Stimulated activated naive CD8-positive, alpha-beta T cell treated with anti-CD3 and anti-CD28 coated beads, Interleukin-15, amount 100 ng/mL, for 72 hours (primary cell): ENCODE measurements at places on chromosomes 5 and 9.

GRCh38 chr9:75644649-75645048 lies 245.8 kb upstream of the PCSK5 start:
- DNase-seq = no peak

- DNase-seq = no peak
Measured at GRCh38 chr5:85017261-85017660, 632.6 kb upstream of the EDIL3 start.

GRCh38 chr9:101708855-101709254 lies 29.6 kb downstream of the GRIN3A start:
- no peak for DNase-seq

DNA sequence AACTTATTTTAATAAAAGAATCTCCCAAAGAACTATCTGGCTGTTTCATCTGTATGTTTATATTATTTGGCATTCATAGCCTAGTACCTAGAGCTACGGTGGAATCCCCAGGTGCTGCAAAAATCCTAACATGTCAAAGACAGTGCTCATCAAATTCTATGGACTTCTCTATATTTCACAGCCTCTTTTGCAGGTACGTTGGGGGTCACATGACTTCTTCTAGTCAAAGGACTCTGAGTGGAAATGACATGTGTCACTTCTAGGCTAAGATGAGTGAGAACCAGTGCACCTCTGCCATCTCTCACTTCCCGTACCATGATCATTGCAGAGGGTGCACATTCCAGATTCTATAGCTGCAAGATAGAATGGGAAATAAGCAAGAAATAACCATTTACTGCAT lies 72.5 kb upstream of the PTGER4 start:
- no peak for DNase-seq

DNA sequence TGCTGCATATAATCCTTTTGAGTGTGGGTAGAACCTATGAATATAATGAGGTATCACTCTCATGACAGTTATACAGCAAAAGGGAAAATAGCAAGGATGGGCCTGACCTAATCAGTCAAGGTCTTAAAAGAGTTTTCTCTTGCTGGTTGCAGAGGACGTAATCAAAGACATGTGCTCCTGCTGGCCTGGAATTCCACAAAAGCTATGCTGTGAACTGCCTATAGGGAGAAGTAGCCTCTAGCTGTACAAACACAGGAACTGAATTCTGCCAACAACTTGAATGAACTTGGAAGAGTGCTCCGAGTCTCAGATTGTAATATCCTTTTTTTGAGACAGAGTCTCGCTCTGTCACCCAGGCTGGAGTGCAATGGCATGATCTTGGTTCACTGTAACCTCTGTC lies 195.6 kb downstream of the PLK2 start:
- no peak for DNase-seq

GRCh38 chr9:107875571-107875980 lies 386.0 kb upstream of the KLF4 start:
- DNase-seq = no peak

GRCh38 chr5:14440582-14441431 lies 140.8 kb upstream of the OTULINL start:
- no peak for DNase-seq

DNA sequence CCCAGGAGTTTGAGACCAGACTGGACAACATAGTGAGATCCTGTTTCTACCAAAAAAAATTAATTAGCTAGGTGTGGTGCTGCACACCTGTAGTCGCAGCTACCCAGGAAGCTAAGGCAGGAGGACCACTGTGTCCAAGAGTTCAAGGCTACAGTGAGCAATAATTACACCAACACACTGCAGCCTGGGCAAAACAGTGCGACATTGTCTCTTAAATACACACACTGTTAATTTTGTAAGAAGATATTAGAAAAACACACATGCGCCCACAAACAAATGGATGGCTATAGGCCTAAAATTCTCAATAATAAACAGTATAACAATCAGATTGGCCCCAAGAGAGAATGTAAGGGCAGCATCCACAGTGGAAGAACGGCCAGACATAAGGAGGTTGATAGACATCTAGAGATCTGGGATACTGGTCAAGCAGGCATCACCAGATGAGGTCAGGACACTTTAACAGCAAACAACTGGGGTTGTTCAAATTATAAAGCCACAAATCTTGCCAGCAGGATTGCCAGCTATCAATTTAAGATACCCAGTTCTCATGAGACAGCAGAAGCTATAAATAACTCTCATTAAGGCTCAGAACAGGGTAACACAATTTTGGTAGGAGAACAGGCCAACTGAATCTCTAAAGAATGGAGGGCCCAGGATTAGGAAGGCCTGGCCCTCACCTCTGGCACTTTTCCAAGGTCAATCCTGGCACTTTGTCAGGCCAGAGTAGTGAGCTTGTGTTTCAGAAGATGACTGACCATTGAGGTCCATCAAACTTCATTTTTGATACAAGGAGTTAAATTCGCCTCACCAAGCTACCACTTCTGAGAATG lies 29.5 kb downstream of the GOLPH3 start:
- no peak for DNase-seq

GRCh38 chr9:36720043-36720442 lies 147.3 kb downstream of the MELK start:
- DNase-seq = no peak

GRCh38 chr5:103228588-103228987 lies 30.0 kb upstream of the MACIR start:
- no peak for DNase-seq

- no peak for DNase-seq
Measured at GRCh38 chr9:73423891-73424290, 272.2 kb downstream of the ANXA1 start.

- DNase-seq = peak; percentile 68
Measured at GRCh38 chr9:114930056-114930812, at the start of gene TNFSF8. TNFSF8 (minus strand) TSS chr9:114930591; CDS start chr9:114930303, 288 bp downstream.

DNA sequence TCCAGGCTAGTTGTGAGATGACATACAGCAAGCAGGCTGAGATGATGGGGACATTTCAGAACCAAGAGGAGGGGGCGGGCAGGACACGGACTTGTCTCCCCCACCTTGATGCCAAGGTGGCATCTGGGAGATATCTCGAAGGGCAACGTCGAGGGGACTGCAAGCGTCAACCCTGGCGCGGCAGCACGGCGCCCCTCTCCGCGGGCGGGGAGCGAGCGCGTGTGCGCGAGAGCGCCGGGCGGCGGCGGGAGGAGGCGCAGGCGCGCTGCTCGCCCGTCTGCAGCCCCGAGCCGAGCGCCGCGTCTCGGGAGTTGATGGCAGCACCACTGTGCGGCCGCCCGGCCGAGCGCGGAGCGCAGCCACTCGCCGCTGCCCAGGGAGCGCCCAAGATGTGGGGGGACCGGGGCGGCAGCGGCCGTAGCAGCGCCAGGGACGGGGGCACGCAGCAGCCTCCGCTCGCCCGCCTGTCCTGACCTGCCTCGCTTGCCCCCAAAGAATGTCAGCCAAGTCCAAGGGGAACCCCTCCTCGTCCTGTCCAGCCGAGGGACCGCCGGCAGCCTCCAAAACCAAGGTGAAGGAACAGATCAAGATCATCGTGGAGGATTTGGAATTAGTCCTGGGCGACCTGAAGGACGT lies at the start of gene PRR16:
Gene PRR16, plus strand, starts transcription at position 310 of the 636 bp plus-strand sequence.
- peak; percentile 4 for DNase-seq

GRCh38 chr5:73607228-73607627 lies 18.8 kb upstream of the ARHGEF28 start:
- DNase-seq = no peak

DNA sequence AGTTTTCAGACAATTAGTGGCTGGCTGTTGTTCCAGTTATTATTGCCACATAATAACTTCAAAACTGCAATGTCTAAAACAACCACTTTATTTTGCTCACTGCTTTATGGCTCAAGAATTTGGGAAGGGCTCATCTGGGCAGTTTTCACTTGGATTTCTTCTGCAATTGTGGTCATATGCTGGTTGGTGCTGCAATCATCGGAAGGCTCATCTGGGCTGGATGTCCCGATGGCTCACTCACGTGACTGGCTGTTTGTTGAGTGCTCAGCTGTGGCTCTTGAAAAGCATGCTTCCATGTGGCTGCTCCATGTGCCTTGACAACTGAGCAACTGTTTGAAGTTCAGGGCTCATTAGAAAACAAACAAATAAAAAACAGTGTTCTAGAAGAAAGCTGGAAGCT lies 1032.5 kb downstream of the DTWD2 start:
- no peak for DNase-seq

GRCh38 chr5:103919506-103919905 lies 356.9 kb upstream of the NUDT12 start:
- no peak for DNase-seq

DNA sequence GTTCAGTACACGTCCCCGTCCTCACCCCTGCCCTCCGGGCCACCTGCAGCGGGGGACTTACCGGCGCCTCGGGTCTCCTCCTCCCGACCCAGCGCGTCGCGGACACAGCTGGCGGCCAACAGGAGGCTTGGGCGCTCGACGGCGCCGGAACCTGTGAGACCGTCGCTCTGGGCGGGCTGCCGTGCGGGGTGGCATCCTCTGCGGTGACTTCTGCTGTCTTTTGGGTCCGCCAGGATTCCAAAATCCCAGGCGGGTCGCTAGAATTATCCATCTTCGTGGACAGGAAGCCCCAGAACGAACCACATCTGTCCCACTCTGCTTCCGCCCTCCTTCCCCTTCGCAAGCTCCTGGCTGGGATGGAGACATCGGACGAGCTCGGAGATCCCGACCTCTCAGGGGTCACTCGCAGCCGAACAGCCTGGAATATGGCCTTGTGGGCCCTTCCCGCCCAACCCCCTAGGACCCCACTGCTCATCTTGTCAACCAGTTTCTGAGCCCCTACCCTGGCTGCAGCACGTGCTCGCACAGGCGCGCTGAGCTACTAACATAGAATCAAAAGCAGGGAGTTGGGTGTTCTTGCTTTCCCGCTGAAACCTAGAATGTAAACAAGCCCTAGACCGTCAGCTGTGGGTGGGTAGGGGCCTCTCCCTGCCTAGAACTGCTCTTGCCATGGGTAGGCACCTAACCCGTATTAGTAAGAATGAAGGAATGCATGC lies 947 bp upstream of the MARCHF3 start:
- DNase-seq = peak; percentile 54

GRCh38 chr5:73515232-73515631 lies 17.0 kb downstream of the BTF3 start:
- DNase-seq = no peak

DNA sequence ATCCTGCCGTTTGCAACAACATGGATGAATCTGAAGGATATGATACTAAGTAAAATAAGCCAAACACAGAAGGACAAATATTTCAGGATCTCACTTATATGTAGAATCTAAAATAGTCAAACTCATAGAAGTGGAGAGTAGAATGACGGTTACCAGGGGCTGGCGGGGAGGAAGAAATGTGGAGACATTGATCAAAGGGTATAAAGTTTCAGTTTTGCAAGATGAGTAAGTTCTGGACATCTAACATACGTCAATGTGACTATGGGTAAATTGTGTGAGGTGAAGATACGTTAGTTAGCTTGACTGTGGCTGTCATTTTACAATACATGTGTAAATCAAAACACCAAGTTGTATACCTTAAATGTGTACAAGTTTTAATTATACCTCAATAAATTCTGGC lies 200.3 kb downstream of the SNX18 start:
- DNase-seq = peak; percentile 37

DNA sequence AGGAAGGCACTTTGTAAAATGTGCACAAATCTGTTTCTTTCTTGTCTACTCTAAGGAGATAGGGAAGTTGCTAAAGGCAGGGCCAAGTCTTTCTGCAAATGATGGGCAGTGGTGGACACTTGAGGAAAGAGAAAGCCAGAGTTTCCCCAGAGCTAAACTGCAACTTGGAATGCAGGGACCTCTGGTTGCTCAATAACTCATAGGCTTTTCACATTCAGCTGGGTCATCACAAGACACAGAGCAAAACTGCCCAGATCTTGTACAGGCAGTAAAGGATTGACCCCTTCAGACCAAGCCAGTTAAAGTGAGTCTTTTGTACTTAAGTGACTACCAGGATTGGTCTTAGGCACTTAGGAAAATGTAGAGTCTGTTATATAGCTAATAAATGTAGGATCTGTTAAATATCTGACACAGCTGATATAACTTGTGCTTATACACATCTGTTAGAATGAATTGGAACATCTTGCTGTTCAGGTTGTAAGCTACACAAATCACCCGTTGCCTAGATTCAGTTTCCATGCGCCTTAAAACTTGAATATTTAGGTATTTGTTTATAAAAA lies 13.5 kb upstream of the AGXT2 start:
- no peak for DNase-seq

DNA sequence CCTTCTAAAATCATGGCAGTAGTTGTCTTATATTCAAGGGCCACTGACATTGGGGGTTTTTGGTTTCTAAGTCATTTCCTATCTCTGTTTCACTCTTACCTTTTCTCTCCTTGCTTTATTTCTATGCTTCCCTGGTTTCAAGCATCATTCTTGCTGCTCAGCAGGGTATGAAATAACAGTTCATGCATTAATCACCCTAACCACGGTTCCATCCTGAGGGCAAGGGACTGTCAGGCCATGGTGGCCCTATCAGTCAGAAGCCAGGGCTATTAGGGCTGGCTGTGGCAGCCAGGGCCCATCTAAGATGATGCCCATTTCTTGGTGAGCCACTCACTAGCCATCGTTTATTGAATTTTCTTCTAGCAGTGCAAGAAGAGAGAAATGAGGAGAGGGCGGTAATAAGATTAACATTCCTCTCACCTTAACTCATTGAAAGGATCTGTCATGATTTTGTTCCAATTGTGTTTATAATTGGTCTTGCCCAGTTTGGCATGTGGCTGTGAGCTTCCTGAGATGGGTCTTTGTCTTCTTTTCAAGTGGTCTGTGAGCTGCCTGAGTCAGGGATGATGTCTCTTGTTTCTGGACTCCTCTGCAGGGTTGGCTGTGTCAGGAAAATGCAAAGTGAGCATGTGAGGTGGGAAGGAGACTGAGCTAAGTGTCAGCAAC lies 45.2 kb downstream of the CYSTM1 start:
- DNase-seq = peak; percentile 33

- no peak for DNase-seq
Measured at GRCh38 chr9:135960411-135961276, 529 bp downstream of the UBAC1 start.

DNA sequence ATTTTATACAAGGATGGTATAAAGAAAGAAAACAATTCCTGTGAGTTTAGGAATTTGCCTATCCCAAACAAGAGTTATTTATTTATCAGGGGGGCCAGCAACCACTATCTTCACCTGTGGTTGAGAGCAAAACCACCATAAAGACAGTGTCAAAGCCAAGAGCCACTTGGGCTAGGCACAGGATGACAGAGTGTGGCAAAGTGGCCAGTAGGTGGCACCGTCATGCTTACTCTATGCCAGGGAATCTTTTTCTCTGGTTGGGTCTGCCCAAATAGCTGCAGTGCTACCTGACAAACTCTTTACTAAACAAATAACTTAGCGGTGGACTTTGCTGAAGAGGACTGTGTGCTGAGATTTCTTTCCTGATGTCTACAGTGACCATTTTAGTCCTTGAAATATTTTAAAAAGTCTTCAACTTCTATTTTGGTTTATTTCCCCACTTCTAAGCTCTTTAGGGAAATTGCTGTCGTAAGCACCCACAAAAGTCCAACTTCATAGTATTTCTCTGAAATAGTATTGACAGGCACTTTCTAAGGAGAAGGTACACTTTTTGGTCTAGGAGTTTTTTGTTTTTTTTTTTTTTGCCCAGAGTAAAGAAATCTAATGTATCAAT lies 285.0 kb downstream of the RFX3 start:
- peak; percentile 65 for DNase-seq
